ENCODE measurements at places on chromosomes 2 and 18. TPM values are rescaled to one million over a fixed set of nuclear protein-coding genes. Genes with fewer than 3 reads are reported as not detected.

ADAM23 gene
- 0.22 TPM for total RNA-seq

HOXD4 gene
- total RNA-seq: 1.8 TPM

- DNase-seq: no peak
Measured at GRCh38 chr18:50820901-50821520, 1.2 kb upstream of the MRO start.

GRCh38 chr2:20479835-20480234 is 33.0 kb downstream of the RHOB start:
- DNase-seq: no peak

DNA sequence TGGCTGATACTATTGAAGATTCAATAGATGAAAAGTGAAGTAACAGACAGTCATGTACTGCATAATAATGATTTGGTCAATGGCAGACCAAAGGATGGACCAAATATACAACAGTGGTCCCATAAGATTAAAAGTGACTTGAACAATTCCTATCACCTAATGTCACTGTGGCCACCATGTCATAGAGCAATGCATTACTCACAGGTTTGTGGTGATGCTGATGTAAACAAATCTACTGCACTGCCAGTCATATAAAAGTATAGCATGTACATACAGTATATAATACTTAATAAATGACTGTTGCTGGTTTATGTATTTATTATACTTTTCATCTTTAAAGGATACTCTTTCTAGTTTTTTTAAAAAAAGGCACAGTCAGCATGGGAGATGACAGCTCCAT is 99.9 kb downstream of the USP34 start:
- peak; percentile 17 for DNase-seq

TRMT61B gene
- total RNA-seq: 21.7 TPM

GRCh38 chr2:195342061-195342460 is 315.0 kb upstream of the SLC39A10 start:
- no peak for DNase-seq

TXNDC2 gene
- total RNA-seq: 0.87 TPM

DNA sequence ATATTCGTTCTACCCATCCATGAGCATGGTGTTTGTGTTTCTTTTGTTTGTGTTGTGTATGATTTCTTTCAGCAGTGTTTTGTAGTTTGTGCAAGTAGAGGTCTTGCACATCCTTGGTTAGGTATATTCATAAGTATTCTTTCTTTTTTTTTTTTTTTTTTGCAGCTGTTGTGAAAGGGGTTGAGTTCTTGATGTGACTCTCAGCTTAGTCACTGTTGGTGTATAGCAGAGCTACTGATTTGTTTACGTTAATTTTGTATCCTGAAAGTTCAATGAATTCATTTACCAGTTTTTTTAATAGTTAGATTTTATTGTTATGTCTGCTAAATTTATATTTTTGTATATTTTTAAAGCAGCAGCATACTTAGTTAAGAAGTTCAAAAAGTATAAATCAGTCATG is 834.4 kb upstream of the NRXN1 start:
- DNase-seq: peak; percentile 16

GRCh38 chr2:239275847-239276831 is 124.7 kb downstream of the HDAC4 start:
- DNase-seq: no peak

- DNase-seq: peak; percentile 86
Measured at GRCh38 chr2:69893684-69894551, at the start of gene SNRNP27. Gene SNRNP27 (plus strand): TSS chr2:69893956. CDS start chr2:69893985, 29 bp downstream.

DNA sequence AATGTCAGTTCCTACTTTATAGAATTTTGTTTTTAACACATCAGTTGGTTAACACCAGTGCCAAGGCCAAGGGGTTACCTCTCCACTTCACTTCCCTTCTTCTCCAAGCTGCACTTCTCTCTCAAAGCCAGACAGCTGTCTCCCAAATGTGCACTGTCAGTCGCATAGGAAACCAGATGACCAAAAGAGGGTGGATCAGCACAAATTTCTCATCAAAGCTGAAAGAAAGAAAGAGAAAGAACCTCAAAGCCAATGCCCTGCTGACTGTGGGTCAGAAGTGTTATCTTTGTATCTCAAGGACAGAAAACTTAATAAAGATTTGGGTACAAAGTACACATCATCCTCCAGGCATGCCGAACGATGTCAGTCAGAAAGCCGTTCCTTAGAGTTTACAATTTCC is 32.2 kb downstream of the SPATS2L start:
- no peak for DNase-seq

- DNase-seq: no peak
Measured at GRCh38 chr2:167783261-167784083, 463.9 kb downstream of the STK39 start.

DNA sequence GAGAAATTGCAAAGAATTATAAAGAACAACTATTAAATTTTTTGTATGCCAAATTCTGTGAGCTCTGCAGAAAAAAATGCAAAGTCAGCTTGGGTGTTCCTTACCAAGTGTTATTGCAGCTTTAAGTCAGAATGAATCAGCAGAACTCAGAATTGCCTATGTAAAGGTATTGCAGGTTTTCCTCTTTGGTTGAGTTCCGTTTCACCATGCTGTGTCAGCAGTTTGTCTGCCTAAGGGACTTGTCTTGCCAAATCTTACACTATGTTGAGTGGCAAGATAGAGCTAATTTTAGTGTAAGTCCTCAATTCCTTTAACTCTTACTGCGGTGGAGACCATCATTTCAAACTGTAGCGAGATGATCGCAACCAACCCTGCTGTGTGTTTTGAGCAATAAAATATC is 38.8 kb downstream of the ADAM23 start:
- DNase-seq: no peak

- peak; percentile 97 for DNase-seq
Measured at GRCh38 chr2:67917332-67918054, 145.3 kb downstream of the C1D start.

DNA sequence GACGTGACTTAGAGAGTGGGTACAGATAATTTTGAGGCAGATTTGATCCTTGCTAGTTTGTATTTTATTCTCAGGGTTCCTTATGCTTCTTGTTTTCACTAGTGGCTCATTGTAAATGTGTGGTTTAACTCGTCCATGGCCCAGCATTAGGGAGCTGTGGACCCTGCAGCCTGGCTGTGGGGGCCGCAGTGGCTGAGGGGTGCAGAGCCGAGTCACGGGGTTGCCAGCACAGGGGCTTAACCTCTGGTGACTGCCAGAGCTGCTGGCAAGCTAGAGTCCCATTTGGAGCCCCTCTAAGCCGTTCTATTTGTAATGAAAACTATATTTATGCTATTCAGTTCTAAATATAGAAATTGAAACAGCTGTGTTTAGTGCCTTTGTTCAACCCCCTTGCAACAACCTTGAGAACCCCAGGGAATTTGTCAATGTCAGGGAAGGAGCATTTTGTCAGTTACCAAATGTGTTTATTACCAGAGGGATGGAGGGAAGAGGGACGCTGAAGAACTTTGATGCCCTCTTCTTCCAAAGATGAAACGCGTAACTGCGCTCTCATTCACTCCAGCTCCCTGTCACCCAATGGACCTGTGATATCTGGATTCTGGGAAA is 269.9 kb downstream of the MYT1L start:
- no peak for DNase-seq

PSMA8 gene
- not detected for total RNA-seq

GRCh38 chr2:113211226-113212105 is 37.7 kb downstream of the PSD4 start:
- DNase-seq: peak; percentile 82

- DNase-seq: no peak
Measured at GRCh38 chr2:157259960-157260359, 2.5 kb downstream of the GALNT5 start.

CYP27A1 gene
- total RNA-seq: 5.8 TPM

UCN gene
- total RNA-seq: 0.52 TPM

- no peak for DNase-seq
Measured at GRCh38 chr2:203893401-203893800, 25.8 kb downstream of the CTLA4 start.

ASB18 gene
- total RNA-seq: 0.15 TPM

DNA sequence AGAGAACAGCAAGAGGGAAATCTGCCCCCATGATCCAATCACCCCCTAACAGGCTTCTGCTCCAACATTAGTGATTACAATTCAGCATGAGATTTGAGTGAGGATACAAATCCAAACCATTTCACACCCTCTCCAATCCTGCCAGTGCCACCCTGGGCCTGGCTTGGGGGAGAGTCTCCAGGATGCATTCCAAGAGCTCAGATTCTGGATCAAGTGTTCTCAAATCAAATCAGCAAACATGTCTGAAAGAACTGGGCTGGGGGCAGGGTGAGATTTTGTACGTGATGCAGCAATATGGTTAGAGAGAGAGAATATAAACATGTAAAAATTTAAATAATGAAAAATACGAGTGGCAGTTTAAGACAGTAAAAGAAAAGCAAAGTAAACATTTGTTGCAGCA is 2100.9 kb upstream of the CELF4 start:
- no peak for DNase-seq
